ENCODE measurements at places on chromosomes 1 and 21.

GRCh38 chr1:215198021-215198420 lies 115.5 kb downstream of the KCNK2 start:
- DNase-seq, result no peak

- DNase-seq, result no peak
Observed at GRCh38 chr1:111499026-111499785, 4.2 kb downstream of the ADORA3 start.

DNA sequence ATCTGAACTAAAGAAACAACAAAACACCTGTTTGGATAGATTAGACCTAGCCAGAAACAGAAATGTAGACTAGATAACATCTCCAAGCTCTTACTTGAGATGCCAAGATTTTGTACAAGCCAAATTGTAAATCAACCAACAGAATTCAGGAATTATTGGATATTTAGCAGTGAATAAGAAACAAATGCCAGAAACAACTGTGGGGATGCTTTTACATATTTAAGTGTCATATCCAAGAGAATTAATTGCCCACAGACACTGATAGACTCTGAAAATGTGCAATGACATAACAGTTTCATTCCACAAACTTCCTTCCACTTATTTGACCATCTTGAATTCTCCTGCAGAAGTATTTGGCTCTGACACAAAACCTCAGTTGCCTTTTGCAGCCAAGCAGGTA lies 92.3 kb downstream of the SGIP1 start:
- no peak for DNase-seq

- no peak for DNase-seq
Observed at GRCh38 chr1:224707843-224708725, 92.0 kb downstream of the CNIH3 start.

- no peak for DNase-seq
Observed at GRCh38 chr1:67589519-67590233, 95.3 kb upstream of the GADD45A start.

GRCh38 chr1:228190778-228191177 lies 17.1 kb upstream of the OBSCN start:
- no peak for DNase-seq

DNA sequence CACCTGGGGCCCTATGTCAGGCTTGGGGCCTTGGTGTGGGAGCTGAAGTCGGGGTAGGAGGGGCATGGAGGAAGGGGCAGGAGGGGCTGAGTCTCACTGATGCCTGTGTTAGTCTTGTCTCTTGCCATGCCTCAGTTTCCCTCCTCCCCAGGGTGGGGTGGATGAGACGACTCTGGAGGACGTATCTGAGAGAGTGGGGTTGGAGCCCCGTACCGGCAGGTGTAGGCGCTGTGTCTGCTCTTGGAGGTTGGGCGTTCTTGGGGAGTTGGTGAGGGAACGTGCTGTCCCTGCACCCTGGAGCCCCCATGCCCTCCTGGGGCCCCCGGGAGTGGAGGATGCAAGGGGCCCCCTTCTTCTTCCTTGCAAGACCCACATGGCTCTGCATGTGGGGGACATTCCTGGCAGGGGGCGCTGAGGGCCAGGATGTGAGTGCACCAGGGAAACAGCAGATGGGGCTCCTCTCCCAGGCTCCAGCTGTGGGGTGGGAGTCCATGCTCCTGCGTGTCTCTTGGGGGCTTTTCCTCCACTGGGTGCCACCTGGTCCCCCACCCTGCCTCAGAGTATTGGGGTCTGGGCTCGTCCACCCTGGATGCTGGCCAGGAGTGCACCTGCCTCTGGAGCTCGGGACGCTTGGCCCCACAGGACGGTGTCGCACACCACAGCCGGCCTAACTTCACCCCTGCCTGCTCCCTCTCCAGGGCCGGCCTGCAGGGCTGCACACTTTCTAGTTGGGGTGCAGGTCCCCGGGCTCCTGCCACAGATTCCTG lies 1.4 kb upstream of the TNFRSF14 start:
- DNase-seq, result peak; percentile 70

DNA sequence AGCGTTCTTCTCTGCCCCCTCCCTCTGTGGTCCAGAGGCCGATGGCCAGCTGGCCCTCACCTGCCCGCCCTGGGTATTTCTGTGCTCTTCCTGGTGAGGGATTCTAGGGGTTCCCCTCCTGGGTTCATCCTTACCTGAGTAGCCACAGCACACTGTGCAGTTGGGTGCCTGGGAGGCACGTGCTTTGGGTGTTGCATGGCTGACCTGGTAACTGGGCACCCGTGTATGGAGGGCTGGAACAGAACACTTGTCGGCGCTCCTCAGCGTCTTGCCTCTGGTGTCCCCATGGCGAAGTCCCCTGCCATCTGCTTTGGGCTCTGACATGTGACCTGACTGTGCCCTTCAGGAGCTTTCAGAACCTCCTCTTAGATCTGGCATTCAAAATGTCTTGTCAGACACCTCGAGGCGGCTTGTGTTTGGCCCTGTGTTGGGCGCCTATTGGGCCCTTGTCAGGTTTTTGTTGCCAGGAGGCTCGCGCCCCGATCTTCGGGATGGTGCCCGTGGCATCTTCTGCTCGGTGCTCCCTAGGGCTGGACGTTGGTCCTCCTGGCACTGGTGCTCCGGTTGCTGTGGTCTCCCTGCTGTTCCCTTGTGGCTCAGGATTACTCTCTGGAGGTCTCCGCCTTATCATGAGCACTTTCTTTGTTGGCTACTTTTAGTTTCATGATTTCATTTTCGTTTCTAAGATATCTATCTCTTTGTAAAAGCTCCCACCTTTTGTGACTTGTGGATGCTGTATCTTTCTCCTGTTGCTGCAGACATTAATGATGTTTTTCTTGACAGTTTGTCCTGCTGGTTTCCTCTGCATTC lies 28.5 kb downstream of the SKI start:
- no peak for DNase-seq

DNA sequence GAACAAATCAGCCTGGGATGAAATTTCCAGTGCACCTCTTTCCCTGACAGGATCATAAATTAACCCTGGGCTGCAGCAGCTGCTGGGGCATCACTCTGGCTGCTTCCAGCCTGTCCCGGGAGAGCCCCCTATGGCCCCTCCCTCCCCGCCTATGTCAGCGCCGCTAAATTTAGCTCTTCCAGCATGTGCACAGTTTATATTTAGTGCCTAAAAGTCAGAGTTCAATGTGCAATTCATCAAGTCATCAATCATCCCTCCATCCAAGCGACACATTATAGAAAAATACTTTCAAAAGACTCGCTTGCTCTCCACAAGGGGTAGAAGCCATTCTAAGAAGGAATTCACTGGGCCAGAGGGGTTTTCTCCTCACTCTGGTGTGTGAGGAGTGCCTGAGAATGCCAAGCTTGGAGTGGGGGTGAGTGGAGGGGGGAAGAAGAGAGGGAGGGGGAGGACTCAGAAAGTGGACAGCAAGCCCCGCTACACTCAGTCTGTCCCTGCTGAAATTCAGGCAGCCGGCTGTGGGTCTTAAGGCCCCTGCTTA lies 37.4 kb downstream of the XCL1 start:
- DNase-seq, result no peak

DNA sequence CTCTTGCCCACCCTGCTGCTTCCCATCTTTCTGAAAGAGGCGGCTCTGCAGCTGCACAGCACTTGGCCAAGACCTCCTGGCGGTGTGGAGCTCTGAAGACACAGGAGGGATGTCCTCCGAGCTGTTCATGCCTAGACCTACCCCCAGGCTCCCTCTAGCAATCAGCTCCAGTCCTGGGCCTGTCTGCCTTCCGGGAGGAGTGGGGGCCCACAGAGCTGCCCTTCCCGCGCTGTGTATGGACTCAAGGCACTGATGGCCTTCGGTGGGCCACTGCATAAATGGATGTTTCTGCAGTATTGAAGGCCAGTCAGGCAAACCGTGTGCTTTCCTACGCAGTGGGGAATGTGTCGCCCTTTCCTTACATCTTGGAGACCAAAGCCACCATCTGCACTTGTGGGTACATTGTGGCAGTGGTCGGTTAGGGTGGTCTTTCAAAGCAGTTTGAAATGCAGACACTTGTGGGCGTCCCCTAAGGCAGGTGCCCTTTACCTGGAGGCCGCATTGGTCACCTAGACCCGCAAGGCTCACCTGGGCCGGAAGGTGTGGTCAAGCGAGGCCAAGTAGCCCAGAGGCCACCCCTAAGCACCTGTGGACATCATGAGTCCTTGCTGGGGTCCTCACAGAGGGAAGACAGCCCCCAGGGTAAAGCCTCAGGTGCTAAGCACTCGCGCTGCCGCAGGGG lies 912 bp upstream of the PKNOX1 start:
- no peak for DNase-seq

GRCh38 chr21:44449473-44450363 lies 5.6 kb upstream of the LRRC3 start:
- DNase-seq, result no peak
